Sigmoid colon (tissue), 7 donors: ENCODE measurements at places on chromosomes 12 and 14. TPM values are rescaled to one million over a fixed set of nuclear protein-coding genes. Genes with fewer than 3 reads are reported as not detected.

IL26 gene
- not detected for polyA plus RNA-seq

OLR1 gene
- polyA plus RNA-seq, result 0.10 TPM

GPR84 gene
- polyA plus RNA-seq, result 0.69 TPM

RPL10L gene
- 2.4 TPM for polyA plus RNA-seq

TSPAN8 gene
- 808 TPM for polyA plus RNA-seq

RNU4-1 gene
- not detected for polyA plus RNA-seq

GLT1D1 gene
- 0.60 TPM for polyA plus RNA-seq

COX8C gene
- polyA plus RNA-seq, result not detected

DNAJC22 gene
- polyA plus RNA-seq, result 7.8 TPM

ADGRD1 gene
- polyA plus RNA-seq, result 3.8 TPM

SDR9C7 gene
- polyA plus RNA-seq, result not detected

AKAP3 gene
- 1.3 TPM for polyA plus RNA-seq

CRADD gene
- polyA plus RNA-seq, result 27.0 TPM

TAS2R42 gene
- not detected for polyA plus RNA-seq
